Small intestine (tissue), 16 donors: ENCODE measurements at places on chromosomes 1 and 21.

DNA sequence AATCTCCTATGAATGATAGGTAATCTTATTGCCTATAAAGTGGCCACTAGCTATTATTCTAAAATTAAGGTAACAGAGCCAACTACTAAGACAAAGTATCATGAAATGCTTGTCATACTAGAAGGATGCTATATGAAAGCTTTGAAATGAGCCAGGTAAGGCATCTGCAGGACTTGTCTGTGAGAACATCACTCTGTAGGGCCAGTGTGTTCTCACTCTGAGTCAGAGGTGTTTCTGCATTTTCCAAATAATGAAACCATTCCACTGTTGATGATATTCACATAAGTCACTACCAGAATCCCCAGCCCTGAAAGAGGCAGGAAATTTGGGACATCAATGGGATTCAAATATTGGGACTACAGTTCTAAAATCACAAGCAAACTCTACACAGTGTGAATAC is 25.8 kb upstream of the GBP5 start:
- no peak for DNase-seq

- DNase-seq, result no peak
These were observed 12.2 kb downstream of the ZDHHC18 start for GRCh38 chr1:26838474-26839338.

- no peak for DNase-seq
These were observed 387.9 kb downstream of the NUF2 start for GRCh38 chr1:163709636-163710035.

DNA sequence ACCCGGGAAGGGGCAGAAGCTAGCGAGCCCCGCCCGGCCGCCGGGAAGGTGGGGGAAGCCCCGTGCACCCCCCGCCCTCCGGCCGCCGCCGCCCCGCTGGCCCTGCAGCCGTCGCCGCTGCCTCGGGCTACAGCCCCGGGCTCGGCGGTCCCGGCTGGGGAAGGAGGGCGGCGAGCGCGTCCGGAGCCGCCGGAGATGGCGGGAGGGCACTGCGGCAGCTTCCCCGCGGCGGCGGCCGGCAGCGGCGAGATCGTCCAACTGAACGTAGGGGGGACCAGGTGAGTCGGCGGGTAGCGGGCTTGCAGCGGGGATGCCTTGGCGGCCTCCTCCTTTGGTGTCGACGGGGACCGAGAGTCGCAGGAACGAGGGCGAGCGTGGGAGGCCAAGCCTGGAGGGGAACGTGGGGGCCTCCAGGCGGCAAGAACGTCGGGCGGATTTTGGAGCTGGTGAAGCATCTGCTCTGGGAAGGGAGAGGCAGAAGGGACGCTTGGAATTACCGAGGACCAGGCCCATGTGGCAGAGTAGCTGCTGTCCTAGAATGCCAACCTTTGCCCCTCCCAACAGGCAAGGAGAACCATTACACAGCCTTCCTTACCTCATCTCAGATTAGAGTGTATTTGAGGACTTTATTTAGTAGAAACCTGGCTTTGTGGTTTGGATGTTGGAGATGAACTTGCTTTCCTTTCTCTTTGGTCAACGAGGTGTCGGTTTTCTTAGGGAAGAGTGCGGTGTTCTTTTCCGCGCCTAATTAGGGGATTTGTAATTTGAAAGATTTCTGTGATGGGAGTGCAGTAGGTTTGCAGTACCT is 591 bp downstream of the KCTD3 start:
- peak; percentile 88 for DNase-seq

GRCh38 chr1:216332462-216332861 is 90.8 kb downstream of the USH2A start:
- DNase-seq, result no peak

DNA sequence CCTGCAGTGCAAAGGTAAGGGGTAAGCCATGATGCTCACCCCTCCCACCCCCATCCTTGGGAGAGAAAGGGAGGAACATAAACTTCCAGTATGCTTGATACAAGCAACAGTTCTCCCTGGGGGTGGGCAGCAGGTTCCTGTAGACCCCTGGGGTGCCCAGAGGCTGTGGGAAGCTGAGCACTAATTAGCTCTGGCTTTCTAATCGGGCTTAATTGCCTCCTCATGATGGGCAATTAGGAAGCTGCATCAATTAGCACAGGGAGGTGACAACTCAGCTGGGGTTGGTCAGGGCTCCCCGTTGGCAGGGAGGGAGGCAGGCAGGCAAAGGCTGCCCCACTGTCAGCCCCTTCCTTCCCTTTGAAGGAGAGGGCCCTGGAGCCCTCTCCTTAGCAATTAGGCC is 15.7 kb upstream of the LMNA start:
- no peak for DNase-seq

- no peak for DNase-seq
These were observed 20.8 kb upstream of the MPC2 start for GRCh38 chr1:167957710-167958109.

GRCh38 chr1:4215391-4215790 is 315.3 kb upstream of the C1orf174 start:
- no peak for DNase-seq

- DNase-seq, result no peak
These were observed 59.5 kb downstream of the PTGS2 start for GRCh38 chr1:186620566-186621350.

- no peak for DNase-seq
These were observed 9.1 kb upstream of the MATN1 start for GRCh38 chr1:30732277-30732996.

DNA sequence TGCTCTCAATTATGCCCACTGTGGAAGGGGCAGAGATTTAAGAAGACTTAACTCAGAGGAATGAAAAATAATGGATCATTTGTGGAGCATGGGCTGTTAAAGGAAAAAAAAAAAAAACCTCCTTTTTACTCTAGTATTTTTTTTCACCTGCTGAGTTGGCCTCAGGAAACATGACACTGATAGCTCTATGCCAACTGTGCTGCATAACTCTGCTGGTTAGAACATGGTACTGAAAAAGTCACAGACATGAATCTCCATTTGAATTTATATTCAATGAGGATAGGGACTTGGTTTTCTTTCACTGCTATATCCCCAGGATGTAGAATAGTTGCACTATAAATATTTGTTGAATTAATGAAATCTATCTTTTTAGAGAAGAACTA is 86.1 kb upstream of the KIAA0040 start:
- no peak for DNase-seq

DNA sequence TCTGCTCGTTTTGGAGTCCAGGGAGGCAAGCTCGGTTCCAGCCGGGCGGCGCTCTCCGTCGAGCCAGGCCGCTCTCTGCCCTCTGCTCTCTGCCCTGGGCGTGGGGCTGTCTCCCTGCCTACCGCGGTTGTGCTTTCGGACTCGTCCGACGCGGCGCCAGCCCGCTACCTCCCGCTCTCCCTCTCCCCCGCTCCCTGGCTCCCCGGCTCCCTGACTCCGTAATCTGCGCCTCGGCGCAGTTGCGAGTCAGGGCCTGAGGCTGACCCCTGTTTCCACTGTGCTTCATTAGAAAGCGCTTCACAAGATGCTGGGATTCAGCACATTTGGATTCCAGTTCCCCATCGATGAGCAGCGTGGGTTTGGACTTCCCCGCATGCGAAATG is 2.2 kb downstream of the SOX13 start:
- DNase-seq, result peak; percentile 74

GRCh38 chr1:234388094-234388493 is 14.8 kb downstream of the COA6 start:
- no peak for DNase-seq

DNA sequence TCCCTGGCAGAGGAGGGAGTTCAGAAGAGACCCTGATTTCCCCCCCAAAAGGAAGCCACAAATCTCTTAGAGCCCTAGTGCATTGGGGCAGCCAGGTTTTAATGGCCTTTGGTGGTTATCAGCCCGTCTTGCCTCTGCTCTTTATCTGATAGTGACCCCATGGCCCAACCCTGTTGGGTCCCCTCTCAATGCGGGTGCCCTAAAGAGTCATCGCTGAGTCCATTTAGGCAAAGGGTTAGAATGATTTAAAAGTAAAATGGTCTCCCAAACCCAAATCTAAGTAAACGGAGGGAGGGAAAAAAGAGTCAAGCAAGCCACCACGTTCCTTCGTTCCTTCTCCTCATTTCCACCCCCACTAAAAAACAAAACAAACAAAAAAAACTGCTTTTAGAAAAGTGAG is 164.0 kb downstream of the RUNX1 start:
- peak; percentile 28 for DNase-seq

DNA sequence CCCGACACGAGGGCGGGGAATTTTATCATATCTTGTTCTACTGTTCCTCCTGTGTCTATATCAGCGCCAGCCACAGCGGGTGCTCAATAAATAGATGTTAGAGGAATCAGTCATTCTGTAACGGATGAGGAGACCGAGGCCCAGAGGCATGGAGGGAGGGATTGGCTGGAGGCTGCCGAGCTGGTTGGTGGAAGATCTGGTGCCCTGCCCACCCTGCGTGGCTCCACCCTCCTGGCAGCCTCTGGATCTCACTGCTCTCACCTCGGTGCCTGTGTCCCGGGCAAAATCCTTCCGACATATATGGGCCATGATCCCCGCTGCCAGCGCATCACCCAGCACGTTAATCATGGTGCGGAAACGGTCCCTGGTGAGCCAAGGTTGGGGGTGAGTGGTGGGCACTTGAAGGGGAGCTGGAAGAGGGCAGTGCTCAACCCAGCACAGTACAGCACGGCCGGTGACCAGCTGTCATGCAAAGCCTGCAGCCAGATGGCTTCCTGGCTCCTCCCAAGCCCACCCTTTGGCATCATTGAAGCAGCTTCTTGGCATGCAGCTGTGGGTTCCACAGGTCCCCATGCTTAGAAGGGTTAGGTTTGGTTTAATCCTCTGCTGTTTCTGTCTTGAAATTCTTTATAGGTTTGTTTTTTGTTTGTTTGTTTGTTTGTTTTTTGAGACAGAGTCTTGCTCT is 26.7 kb downstream of the PODN start:
- no peak for DNase-seq

DNA sequence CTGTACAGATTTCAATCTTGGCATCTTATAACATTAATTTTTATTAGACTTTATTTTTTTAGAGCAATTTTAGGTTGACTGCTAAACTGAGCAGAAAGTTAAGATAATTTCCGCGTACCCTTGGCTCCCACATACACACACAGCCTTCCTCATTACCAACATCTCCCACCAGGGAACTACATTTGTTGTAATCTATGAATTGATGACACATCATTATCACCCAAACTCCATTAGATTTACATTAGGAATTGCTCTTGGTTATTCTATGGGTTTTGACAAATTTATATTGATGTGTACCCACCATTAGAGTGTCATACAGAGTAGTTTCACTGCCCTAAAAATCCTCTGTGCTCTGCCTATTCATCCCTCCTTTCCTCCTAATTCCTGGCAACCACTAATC is 56.4 kb upstream of the GRIK3 start:
- no peak for DNase-seq

DNA sequence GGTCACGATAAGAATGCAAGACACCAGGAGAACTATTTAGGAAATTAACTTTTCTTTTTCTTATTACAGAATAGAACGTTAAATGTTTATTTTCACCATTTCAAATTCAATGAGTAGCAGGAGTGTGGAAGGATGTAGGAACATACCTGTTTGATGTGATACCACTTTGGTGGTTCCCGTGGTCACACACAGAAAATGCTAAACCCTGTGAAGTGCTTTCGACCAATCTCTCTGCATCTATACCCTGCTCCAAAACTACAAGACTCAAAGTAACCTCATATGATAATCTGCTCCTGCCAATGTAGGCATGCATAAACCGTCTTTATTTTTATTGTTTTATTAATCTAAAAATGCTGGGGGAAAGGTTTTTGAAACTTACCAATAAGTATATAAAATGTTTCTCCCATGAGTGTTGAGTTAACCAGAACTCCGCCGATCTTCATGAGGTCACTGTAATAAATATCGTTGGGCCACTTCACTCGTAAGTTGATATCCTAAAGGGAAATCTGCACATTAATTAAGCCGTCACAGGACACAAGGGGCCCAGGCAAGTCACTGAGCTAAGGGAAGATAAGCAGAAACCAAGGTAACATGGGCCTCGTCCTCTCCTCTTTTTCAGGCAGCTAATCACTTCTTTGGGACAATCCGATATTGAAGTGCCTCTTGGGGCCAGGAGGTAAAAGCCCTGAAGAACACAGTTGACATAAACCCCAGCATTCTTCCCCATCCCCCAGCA is 60.6 kb downstream of the SIM2 start:
- no peak for DNase-seq

DNA sequence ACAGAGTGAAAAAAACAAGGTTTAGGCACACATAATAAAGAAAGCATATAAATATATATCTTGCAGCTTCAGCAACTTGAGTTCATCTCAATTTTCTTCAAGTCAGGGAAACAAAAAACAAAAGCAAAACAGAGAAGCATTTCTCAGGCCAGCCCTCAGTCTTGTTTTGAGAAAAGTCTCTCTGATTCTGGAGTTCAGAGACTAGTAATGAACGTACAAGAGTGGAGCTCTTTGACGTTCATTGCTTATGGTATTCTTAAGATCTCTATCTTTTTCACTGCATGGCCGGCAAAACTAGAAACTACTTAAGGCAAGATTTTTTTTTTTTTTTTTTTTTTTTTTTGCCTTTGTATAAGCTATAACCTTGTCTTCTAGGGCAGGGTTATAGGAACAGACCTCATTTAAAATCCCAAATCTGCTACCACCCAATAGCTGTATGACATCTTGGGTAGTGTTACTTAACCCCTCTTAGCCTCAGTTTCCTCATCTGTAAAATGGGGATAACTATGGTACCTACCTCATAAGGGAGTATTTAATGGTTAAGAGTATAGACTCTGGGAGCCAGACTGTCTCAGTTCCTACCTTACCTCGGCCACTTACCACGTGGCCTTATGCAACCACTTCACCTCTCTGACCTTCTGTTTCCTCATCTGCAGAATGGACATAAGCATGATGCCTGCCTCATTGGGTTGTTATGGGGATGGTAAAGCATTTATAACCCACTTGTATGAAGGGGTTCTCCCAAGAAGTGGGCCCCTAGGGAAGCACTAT is 33.6 kb downstream of the LMO4 start:
- no peak for DNase-seq

GRCh38 chr1:20266642-20267041 is 24.0 kb upstream of the VWA5B1 start:
- no peak for DNase-seq
